H1 (cell line): ENCODE measurements at places on chromosomes 1 and 21. TPM values are rescaled to one million over a fixed set of nuclear protein-coding genes. Genes with fewer than 3 reads are reported as not detected.
A peak's percentile ranks its signal among the peaks of the same experiment; 100 is the strongest.

- no peak for DNase-seq
These were observed 7.7 kb upstream of the FAM167B start for GRCh38 chr1:32239337-32239736.

DNA sequence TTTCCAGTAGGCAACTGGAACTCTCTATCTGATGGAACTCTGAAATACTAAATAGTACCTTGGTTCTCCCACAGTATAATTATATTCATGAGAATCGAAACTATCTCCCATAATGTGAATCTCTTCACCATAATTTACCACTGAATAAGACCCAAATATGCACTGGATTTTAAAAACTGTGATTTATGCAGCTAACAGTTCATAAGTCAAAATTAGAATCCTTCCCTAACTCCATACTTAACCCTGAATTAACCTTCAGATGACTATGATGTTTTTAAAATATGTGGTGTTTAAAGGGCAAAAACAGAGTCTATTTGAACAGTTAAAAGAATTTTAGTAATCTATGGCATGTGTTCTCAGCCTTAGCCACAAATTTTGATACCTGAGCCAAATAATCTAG, 22.9 kb upstream of the SLC44A3 start:
- DNase-seq = no peak

- DNase-seq = no peak
These were observed 9.8 kb downstream of the RAP1A start for GRCh38 chr1:111629190-111629954.

GRCh38 chr1:17984583-17984982, 123.0 kb upstream of the IGSF21 start:
- DNase-seq = peak; percentile 27

The MAN1C1 gene
- 7.7 and 7.8 TPM in 2 replicates for total RNA-seq

- DNase-seq = no peak
These were observed 7.2 kb downstream of the RER1 start for GRCh38 chr1:2398871-2399270.

DNA sequence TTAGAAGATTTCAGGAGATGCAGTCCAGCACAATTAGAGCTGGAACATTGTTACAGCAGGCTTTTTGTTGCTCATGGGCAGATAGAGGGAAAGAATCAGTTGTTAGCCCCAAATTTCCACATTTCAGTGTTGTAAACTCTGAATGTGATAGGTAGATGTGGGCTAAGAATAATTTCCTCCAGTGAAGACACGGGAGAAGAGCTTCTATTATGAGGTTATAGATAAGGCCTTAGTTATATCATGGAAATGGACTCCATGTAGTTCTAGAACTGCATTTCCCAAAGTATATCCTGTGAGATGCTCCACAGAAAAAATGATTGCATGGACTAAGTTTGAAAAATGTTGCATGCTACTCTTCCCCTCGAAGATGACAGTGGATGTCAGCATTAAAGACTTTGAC, 64.9 kb downstream of the PRKAA2 start:
- no peak for DNase-seq

- DNase-seq = no peak
These were observed 34.1 kb upstream of the PRSS38 start for GRCh38 chr1:227781314-227781930.

- DNase-seq = no peak
These were observed 38.8 kb upstream of the OR2B11 start for GRCh38 chr1:247496581-247497285.

DNA sequence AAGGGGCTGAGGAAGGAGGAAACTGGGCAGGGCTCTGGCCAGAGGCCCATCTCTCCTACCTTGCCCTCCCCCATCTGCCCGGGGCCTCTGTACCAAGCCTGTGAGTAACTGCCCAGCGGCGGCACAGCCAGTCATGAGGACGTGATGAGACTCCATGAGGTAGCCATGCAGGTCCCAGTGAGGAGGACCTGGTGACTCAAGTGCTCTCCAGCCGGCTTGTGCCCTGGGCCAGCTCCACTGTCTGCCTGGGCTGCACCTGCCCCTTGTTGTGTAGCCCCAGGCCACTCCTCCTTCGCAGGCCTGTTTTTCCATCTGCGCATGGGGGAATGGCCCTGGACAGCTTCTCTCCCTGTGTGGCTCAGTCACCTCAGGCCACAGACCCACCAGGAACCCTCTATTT, 42.0 kb upstream of the PADI1 start:
- DNase-seq = no peak

The AJAP1 gene
- 6.2 and 6.6 TPM in 2 replicates for total RNA-seq

The TAS1R2 gene
- not detected in 2 replicates for total RNA-seq

DNA sequence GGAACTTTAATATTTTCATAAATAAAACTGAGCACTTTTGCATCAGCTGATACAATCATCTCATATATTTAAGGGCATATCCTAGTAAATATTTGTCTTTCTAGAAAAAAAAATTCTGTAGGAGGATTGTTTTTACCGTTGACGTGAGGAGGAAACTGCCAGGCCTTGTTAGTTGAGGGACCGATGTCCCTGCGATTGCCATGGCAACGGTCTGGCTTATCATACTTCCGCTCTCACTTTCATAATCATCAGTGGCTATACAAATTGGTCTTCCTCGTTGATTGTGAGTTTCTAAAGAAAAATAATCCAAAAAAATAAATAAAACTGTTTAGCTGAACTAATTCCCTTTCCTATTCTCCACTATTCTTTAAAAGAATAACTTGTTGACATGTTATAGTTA, 69.3 kb upstream of the ANGPTL3 start:
- no peak for DNase-seq

The FAAH gene
- total RNA-seq = 43.5 and 47.3 TPM in 2 replicates

The HES3 gene
- 54.3 and 67.9 TPM in 2 replicates for total RNA-seq

DNA sequence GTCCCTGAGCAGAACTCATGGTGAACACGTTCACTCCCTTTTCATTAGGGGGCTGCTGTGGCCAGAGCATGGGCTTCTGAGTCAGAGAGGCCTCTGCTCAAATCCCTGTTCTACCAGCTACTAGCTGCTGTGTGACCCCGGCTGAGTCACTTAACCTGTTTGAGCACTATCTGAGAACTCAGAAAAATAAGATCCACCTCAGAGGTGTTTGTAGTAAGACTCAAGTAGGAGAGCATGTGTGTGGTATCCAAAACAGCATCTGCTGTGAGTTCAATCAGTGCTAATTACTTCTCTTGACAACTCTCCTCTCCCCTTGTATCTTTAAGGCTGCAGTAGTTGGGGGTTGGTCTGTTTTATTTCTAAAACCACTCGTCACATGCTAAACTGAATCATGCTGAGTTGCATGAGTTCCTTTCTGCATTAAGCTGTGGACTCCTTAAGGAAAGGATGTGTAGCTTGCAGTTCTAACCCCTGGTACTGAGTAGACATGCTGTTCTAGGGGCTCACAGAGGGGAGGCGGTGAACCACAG, 39.7 kb upstream of the JUN start:
- DNase-seq = no peak

The PPP2R5A gene
- total RNA-seq = 36.3 and 36.8 TPM in 2 replicates

GRCh38 chr1:121445679-121446078, 260.9 kb downstream of the SRGAP2C start:
- DNase-seq = no peak

The ZBTB17 gene
- 24.3 and 24.7 TPM in 2 replicates for total RNA-seq

- no peak for DNase-seq
These were observed 13.2 kb upstream of the BCAR3 start for GRCh38 chr1:93694819-93695218.

- no peak for DNase-seq
These were observed 10.1 kb upstream of the NTPCR start for GRCh38 chr1:232940262-232940661.

The OLFML3 gene
- total RNA-seq = 55.3 and 56.0 TPM in 2 replicates

DNA sequence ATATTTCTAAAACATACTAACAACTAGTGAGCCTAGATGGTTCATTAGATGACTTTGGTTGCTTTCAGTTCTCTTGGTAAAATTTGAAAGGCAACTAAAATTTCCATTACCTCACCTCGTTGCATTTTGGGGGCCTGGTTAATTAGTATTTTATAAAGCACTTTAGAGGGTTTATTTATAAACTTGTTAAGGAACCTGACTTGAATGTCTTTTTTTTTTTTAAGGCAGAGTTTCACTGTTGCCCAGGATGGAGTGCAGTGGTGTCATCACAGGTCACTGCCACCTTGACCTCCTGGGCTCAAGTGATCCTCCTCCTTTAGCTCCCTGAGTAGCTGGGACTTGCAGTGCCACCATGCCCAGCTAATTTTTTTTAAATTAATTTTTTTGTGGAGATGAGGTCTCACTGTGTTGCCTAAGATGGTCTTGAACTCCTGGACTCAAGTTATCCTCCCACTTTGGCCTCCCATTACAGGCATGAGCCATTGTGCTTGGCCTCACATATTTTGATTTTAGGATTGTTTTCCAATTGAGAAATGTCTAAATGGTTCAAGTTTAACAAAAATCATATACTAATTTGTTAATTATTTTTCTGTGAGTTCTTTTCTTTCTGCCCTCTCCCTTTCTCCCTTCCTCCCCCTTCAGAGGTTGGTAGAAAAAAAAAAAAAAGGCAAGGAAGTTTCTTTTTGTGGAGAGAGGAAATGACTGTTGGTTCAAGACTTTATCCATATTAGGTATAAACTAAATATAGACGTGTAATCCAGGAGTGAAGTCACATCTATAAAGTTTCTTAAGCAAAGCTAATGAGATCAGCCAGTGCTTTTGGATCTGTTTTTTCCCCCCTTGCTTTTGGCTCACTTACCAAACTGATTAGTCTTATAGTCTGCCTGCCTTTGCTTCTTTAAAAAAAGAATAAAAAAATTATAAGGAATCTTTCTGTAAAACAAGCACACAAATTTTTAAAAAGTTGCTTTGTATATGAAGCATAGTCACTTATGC, 24.7 kb downstream of the CLIC4 start:
- DNase-seq = peak; percentile 26

The GJA9 gene
- total RNA-seq = not detected in 2 replicates

- DNase-seq = no peak
These were observed 872 bp downstream of the BRINP2 start for GRCh38 chr1:177171536-177172123.

- no peak for DNase-seq
These were observed at the start of gene PRELP for GRCh38 chr1:203475012-203475981. PRELP (plus strand) TSS chr1:203475806; CDS start chr1:203483185, 7,379 bp downstream.

GRCh38 chr1:50427086-50427817, 4.0 kb upstream of the DMRTA2 start:
- peak; percentile 53 for DNase-seq

The PODN gene
- total RNA-seq = 0.11 and 0.17 TPM in 2 replicates
